ENCODE measurements at places on chromosomes 5 and 9.

- no peak for DNase-seq
These were observed 303.7 kb downstream of the KCNN2 start for GRCh38 chr5:114665551-114665950.

- no peak for DNase-seq
These were observed 824.0 kb upstream of the ARRDC3 start for GRCh38 chr5:92207151-92207550.

- DNase-seq, result no peak
These were observed 102.6 kb downstream of the TMEM232 start for GRCh38 chr5:110623874-110624273.

DNA sequence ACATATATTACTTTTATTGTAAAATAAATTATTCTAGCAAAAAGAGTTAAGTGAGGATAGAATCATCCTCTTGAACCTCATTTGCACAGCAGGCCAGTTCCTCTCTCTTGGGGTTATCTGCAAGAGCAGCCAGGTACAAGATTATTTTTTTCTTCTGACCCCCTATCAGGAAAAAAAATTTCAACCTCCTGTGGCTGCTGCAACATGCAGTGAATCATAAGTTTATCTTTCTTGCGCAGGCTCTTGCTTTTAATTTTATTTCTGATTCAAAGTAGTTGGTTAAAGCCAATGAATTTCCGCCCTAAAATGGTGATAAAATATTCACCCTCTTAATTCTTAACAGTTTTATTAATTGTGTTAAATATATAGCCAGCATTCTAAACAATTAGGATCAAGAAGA is 69.7 kb upstream of the PPP3R2 start:
- no peak for DNase-seq

- DNase-seq, result no peak
These were observed 10.7 kb downstream of the PBX3 start for GRCh38 chr9:125757834-125758233.

GRCh38 chr5:109141222-109142200 is 268.3 kb downstream of the PJA2 start:
- no peak for DNase-seq

DNA sequence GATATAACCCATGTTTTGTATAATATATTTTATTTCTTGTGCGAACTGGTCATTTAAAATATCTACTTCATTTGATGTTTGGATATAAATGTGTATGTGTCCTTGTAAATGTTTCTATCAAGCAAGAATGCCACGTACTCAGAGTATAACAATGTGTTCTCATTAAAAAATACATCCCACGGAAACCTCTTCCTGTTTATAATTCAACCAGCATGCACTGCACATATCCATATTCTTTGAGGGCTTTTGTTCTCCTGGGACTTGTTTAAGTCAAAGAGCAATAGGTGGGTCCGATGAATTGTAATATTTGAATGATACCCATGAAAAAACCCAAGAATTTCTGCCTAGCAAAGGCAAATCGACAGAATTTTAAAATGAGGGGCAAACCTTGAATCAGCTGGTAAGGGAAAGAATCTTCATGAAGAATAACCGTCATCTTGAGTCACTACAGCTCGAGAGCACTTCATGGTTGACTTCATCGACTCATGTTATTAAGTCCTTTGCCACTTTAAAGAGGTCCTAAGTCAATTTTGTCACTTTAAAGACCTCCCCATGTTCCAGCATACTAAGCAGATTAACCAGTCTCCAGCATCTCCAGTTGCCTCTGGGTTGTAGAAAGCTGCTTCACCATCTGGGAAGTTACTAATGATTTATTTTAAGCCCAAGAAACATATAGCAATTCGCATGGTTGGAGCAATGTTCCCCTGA is 80.6 kb downstream of the NPR3 start:
- peak; percentile 66 for DNase-seq

DNA sequence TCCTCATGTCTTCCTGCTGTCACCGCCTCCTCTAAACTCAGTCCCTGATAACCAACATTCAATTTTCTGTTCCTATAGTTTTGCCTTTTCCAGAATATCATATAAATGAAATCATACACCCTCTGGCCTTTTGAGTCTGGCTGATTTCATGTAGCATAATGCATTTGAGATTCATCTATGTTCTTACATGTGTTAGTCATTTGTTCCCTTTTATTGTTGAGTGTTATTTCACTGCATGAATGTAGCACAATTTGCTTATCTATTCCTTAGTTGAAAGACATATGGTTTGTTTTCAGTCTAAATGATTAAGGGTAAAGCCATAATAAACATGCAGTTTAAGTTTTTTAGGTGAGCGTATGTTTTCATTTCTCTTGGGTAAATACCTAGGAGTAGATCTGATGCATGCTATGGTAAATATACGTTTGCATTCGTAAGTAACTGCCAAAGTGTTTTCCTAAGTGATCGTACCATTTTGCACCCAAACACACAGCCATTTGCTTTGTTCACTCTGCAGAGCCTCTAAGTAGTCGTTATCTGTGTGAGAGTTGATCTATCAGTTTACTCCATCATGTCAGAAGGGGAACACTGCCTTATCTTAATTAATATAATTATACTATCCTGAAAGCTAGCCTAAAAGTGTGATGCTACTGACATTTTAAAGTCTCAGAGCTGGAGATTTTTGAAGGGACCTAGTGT is 460.8 kb downstream of the DMAC1 start:
- DNase-seq, result peak; percentile 47

- no peak for DNase-seq
These were observed 131.1 kb downstream of the ADAMTSL1 start for GRCh38 chr9:18604767-18605730.

- no peak for DNase-seq
These were observed 9.7 kb downstream of the RGS14 start for GRCh38 chr5:177367323-177367848.

DNA sequence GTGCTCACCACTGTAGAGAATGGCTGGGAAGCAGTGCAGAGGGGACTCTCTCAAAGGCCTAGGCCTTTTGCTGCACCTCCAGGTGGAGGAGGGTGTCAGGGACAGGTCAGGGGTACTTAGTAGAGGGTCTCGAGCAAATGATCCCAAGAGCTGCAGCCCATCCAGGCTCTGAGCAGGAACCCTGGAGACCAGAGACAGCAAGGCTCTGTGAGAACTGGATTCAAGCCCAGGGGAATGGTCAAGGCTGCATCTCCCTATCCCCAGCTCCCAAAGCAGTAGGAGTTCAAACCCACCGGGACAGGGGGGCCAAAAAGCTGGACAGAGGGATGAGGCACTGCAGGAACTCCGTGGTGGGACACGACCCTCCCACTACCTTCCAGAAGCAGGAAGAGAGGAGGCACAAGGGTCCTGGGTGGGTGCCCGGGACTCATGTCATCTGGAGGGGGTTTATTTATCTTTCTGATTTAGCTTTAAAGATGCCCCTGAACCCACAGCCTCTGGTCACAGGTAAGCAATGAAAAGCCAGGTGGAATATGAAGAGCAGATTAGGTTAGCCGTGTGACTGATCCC is 124.8 kb downstream of the MVB12B start:
- no peak for DNase-seq

DNA sequence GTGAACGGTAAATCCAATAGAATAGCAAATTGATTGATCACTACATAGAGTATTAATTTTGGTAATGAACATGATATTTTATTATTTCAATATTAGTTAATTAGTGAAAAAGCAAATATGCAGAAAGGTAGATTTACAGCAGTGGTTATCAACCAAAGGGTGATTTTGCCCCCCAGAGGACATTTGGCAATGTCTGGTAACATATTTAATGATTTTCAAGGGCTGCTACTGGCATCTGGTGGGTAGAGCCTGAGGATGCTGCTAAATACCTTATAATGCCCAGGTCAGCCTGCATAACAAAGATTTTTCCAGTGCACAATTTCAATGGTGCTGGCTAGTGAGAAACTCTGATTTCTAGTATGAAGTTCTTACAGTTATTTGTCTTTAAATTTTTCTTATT is 1313.7 kb downstream of the PTPRD start:
- DNase-seq, result no peak

DNA sequence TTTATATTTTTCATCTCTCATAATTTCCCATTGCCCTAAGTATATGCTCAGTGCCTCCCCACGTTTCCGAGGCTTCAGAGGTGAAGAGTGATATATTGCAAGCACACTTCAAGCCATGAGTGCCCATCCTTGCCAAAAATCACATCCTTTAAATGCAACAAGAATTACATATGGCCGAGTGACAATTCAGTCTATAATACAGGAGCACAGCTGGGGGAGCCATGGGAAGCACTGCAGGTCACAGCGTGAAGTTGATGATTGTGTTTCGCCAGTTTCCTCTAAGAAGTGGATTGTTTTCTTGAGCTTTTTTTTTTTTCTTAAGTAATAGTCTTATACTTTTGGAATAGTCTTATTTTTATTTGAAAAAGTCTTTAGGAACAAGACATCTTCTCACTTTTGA is 61.1 kb downstream of the MTRR start:
- no peak for DNase-seq

GRCh38 chr9:36023260-36024048 is 13.3 kb upstream of the RECK start:
- DNase-seq, result peak; percentile 63

- DNase-seq, result peak; percentile 9
These were observed 298.3 kb downstream of the CSNK1G3 start for GRCh38 chr5:123810253-123810652.

GRCh38 chr5:160629003-160629402 is 207.3 kb downstream of the PTTG1 start:
- DNase-seq, result no peak

DNA sequence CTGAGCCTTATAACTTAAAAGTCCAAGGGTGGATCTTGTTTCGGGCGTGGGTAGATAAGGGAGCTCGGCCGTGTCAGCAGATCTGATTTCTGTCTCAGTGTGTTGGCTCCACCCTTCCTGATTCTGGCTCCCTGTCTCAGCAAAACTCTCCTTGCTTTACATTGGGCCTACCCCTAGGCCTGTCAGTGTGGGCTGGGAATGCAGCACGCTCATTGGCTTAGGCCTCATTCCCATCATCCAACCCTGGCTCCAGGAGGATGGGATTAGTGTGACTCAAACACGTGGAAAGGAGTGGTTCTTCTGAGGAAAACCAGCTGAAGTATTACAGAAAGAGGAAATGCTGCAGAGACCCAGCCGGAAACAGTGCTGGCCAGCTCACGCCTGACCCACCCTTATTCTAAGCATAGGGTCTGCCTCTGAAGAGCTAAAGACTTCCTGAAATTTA is 59.9 kb downstream of the ZFAND5 start:
- peak; percentile 97 for DNase-seq

- DNase-seq, result peak; percentile 6
These were observed 355.3 kb downstream of the ZSWIM6 start for GRCh38 chr5:61687371-61687770.

GRCh38 chr5:149001162-149001561 is 61.7 kb downstream of the SH3TC2 start:
- peak; percentile 34 for DNase-seq

GRCh38 chr9:1051210-1051583 is 1.0 kb downstream of the DMRT2 start:
- DNase-seq, result no peak

- no peak for DNase-seq
These were observed 32.5 kb downstream of the CAMSAP1 start for GRCh38 chr9:135874859-135875258.

GRCh38 chr5:10401498-10401897 is 40.2 kb upstream of the ROPN1L start:
- DNase-seq, result no peak

- no peak for DNase-seq
These were observed 37.4 kb downstream of the PLPPR1 start for GRCh38 chr9:101065930-101066329.

- DNase-seq, result peak; percentile 96
These were observed 53.6 kb downstream of the GPR107 start for GRCh38 chr9:130107234-130107861.

DNA sequence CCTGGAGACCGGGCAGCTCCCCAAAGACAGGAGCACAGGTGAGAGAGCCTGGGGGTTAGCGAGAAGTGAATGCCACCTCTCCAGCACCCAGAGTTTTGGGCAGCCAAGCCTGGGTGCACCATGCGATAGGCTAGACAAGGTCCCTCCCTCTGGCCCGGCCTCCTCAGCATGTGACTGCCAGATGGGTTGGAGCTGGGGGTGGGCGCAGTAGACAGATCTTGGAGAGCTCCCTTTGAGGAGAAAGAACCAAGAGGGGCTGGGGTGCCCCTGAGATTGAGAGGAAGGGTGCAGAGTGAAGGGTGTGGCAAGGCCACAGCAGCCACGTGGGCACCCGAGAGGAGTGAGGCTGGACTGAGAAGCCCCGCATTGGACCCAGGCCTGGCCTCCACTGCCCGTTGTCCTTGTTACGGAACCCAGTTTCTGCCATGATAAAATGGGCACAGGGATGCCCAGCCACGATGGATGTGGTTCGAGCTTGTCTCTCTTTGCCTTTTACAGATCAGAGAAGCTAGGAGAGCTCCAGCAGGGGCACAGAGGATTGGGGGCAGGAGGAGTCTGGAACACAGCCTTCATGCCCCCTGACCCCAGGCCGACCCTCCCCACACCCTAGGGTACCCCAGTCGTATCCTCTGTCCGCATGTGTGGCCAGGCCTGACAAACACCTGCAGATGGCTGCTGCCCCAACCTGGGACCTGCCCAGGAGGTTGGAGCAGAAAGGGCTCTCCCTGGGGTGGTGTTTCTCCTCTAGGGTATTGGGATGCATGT is 1.4 kb downstream of the TMEM141 start:
- peak; percentile 52 for DNase-seq

GRCh38 chr5:169280286-169280685 is 20.7 kb downstream of the SLIT3 start:
- no peak for DNase-seq

- DNase-seq, result no peak
These were observed 42.2 kb downstream of the ERP44 start for GRCh38 chr9:100056561-100056960.

DNA sequence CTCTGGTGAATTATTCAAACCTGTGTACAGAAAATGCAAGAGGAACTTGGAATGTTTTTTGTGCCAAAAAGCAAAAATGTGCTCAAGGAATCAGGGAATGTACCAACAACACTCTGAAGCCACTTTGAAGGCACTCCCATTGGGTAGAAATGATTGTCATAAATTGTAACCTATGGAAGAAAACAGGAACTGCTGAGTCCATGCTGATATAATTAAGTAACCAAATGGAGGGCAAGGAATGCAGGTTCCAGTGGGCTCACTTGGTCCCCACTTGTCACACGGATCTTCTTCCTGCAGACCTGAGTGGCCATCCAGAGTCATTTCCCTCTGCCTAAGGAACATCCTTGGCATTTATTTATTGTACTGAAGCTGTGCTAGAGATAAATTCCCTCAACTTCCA is 2.9 kb upstream of the LCN6 start:
- DNase-seq, result no peak

DNA sequence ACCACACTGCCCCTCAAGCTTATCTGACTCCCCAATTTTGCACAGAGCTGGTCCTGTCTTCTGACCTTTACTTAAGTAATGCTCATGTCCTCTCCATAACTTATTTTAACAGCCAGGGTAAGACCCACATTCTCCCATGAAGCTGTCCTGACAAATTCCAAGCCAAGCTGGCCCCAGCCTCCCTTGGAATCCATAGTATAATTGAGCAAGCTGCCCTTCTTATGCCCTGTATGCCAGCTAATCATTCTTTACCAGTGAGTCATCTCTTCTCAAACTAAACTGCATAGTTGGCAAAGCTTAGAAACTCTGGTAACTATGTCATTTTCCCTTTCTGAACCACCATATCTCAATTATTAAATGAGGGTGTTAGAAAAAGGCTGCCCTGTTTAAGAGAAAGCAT is 92.4 kb downstream of the NFIB start:
- DNase-seq, result peak; percentile 78

All from amniotic epithelial cell (primary cell).